Left renal cortex interstitium (tissue), 4 donors: ENCODE measurements at places on chromosomes 4 and X.
A peak's percentile ranks its signal among the peaks of the same experiment; 100 is the strongest.

DNA sequence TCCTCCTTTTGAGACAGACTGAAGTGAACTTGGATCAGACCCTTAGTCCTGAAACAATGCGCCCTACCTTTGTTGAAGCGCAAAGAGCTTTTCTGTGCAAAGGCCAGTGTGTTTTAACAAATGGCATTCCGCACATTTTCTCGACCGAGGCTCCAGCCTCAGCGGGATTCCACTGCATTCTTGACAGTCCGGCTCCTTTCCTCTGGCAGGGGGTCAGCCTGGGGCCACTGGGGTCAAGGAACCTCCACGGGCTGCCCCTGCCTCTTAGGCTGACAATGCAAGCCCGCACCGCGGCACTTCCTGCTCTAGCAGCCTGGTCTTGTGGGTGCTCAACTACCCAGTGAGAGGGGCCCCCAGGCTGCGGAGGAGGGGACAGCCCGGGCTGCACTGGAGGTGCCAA is 47.2 kb upstream of the TFDP3 start:
- no peak for DNase-seq

DNA sequence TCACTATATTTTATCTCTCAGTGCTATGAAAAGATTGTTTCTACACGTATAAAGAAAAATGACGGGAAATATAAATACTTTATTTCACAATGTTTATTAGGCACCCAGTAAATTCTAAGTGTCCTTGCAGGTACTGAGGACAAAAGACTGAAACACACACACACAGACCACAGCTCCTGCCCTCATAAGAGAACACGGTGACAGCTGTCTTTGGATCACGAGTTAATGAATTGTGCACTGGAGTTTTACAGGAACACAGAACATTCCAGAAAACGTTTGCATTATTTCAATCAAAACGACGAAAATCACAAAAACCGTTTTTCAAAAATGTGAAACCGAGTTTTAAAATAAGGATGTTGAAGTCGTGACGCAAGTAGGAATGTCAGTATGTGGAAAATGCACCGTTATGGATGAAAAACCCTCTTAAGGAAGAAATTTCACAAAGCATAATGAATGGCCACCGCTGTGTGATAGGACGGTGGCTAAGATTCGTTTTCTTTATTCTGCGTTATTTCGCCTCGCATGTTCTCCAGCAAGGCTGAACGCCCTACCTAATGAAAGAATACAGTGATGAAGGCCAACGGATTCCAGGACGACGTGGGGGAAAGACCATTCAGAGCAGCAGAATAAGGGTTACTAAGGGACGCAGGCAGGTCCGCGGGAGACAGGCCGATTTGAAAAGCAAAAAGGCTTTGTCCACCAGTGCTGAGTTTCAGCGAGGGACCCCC is 24.2 kb downstream of the FAM156A start:
- peak; percentile 51 for DNase-seq

DNA sequence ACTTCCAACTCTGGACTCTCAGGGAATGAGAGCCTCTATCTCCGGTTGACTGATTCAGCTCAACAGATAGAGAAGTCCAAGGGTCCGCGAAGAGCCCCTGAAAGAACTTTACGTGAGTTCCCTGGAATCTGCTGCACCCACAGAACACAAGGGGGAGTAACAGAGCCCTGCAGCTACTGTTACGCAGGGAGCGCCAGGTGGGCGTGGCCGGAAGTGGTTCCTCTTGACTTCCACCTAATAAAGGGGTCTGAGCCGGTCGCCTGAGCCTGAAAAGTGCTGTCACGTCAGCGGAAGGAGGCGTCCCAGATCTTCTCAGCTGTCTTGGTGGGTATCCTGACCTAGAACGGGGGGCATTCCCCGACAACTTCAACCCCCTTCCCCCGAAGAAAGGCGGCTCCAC is at the start of gene MAGEB6:
MAGEB6 (plus strand) TSS at position 237 of the 400 bp plus-strand sequence. CDS start 1,407 bp downstream, outside the sequence.
- no peak for DNase-seq

GRCh38 chr4:124415146-124415545 is 297.4 kb downstream of the ANKRD50 start:
- no peak for DNase-seq

DNA sequence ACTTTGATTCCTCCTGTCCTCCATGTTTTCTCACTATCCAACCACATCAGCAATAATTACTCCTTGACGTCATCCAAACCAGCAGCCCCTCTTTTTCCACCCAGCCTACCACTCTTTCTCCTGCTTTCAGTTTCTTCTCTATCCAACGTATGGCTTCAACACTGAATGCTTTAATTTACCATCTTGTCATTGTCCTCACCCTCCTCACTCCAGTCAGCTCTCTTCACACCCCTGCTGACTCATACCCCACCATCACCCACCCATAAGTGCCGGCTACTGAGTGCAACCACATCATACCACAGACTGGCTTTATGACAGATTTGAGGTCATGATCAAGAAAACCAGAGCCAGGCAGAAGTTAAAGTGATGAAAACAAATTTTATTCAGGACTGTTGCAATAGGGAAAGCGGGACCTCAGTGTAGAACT is 9.8 kb upstream of the ANXA5 start:
- DNase-seq = no peak

GRCh38 chrX:119067023-119067739 is 5.6 kb upstream of the CT47C1 start:
- DNase-seq = no peak

GRCh38 chr4:85039526-85039925 is 73.0 kb upstream of the WDFY3 start:
- DNase-seq = no peak

DNA sequence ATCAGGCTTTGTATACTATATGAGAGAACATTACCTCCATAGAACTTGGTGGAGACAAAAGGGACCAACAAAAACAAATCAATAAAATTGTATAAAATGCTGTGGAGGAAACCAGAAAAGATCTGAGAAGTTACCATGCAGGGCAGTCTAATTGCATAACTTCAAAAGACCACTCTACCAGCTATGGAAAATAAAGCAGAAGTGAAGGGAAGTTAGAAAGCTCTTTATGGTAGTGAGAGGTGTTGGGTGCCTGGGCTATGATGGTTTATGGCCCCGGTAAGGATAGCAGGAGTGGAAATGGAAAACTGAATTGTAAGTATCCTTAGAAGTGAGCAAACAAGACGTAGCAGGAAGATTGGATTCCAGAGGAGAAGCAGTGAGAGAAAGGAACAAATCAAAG is 3.1 kb downstream of the TMEM184C start:
- DNase-seq = no peak

GRCh38 chr4:156346959-156347385 is 393.3 kb upstream of the CTSO start:
- DNase-seq = no peak

DNA sequence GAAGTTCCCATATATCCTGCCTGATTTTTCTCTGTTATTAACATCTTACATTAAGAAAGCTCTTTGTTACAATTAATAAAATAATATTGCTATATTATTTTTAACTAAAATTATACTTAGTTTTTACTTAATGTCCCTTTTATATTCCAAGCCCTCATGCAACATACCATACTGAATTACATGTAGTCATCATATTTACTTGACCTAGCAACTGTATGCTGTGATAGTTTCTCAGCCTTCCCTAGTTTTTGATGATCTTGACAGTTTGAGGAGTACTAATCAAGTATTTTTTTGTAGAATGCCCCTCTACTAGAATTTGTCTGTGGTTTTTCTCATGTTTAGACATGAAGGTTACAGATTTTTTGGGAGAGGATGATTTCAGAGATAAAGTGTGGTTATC is 1503.8 kb upstream of the PABPC4L start:
- DNase-seq = no peak

GRCh38 chrX:135309430-135309923 is at the start of gene ETDC:
Gene ETDC, plus strand, starts transcription at chrX:135309480. Its CDS starts 0 bp downstream, at chrX:135309480.
- no peak for DNase-seq

DNA sequence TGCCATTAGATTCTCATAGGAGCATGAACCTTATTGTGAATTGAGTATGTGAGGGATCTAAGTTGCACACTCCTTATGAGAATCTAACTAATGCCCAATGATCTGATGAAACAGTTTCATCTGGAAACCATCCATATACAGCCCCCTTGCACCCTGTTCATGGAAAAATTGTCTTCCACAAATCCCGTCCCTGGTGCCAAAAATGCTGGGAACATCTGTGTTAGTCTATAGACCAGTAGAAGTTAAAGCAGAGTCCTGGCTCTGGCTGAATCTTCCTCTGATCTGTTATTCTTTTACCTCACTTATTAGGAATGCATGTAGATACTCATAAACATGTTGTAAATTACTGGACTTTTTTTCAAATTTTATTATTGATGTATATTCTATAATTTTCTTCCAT is 29.2 kb downstream of the SULT1B1 start:
- DNase-seq = no peak

DNA sequence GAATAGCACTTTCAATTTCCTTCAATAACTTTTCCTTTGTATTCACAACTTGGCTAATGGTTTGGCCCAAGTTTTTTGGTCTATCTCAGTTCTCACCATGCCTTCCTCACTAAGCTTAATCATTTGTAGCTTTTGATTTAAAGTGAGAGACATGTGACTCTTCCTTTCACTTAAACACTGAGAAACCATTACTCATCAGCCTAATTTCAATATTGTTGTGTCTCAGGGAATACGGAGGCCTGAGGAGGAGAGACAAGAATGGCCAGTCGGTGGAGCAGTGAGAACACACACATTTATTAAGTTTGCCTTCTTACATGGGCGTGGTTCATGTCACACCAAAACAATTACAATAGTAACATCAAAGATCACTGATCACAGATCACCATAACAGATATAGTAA is 56.7 kb downstream of the TSPAN5 start:
- no peak for DNase-seq

- no peak for DNase-seq
These were observed 556 bp upstream of the SMARCA5 start for GRCh38 chr4:143512978-143513313.
